Stimulated activated memory B cell treated with anti-CD40 and anti-IgM and Interleukin-4, amounts not matched to agents 10 μg/mL and 1 μg/mL and 100 μg/mL, for 72 hours (primary cell): ENCODE measurements at places on chromosomes 1 and 21.

DNA sequence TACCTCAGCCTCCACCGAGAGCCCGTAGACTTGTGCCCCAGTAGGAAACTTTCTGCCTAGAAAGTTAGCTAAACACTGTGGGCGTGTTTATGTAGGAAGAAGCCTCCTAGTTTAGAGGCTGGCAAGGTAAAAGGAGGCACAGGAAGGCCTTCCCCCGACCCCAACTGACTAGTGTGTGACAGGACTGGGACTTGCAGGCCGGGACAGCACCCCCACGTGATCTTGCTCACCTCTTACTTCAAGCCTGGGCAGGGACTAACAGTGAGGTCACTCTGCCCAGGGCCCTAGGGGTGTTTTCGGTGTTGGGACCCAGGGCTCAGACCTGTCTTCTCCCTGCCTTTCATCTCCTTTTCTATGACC, 392 bp upstream of the TAGLN2 start:
- ATAC-seq: no peak
- peak overlapping the region; percentile 96 for H3K27ac ChIP-seq
- peaks cover 20% of the 10 kb centered on the region for H3K36me3 ChIP-seq
- peak overlapping the region; percentile 95 for H3K4me3 ChIP-seq
- peaks cover 9% of the 10 kb centered on the region for H3K27me3 ChIP-seq

DNA sequence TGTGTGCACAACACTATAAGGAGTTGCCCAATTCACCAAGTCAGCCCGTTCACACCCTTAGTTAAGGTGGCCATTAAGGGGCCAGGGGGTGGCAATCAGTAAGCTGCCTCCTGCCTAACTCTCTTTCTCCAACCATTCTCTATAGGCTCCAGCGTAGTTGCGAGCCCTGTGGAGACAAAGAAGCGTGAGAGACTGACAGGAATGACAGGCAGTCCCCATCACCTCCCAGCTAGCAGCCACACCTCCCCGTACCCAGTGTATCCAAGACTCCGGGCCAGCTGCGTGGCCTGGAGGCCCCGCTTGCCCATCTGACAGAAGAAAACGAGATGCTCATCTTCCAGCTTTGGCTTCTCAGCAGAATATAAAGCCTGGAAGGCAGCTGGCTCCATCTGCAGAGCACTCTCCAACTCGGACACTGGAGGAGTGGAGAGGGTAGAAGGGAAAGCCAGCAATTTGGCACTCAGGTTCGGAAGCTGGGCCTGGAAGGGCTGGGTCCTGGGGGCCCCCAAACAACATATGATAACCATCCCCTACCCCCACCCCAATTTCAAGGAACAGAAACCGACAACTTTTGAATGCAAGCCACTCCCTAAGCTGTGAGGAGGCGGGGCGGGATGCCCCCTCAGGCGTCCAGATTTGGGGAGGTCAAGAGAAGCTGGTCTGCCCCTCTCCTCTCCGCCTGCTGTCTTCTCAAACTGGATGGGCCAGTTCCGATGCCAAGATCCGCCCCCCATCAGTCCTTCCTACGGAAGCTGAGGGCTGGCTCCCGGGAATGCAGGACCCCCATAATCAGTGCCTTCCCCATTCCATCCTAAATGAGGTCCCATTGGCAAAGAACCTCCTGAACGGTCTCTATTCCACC, 872 bp downstream of the TSTD1 start:
- peak overlapping the region; percentile 93 for H3K27ac ChIP-seq
- ATAC-seq: no peak
- H3K4me3 ChIP-seq: peak overlapping the region; percentile 98
- H3K27me3 ChIP-seq: no peaks in the 10 kb centered on the region
- H3K4me1 ChIP-seq: peaks cover 45% of the 10 kb centered on the region

GRCh38 chr21:26769613-26770188, 75.5 kb downstream of the ADAMTS1 start:
- H3K27ac ChIP-seq: no peak overlapping the region
- no peaks in the 10 kb centered on the region for H3K36me3 ChIP-seq
- no peak overlapping the region for H3K4me3 ChIP-seq
- ATAC-seq: no peak
- H3K27me3 ChIP-seq: no peaks in the 10 kb centered on the region
- no peaks in the 10 kb centered on the region for H3K4me1 ChIP-seq

- no peak for ATAC-seq
- no peak overlapping the region for H3K4me3 ChIP-seq
- H3K27ac ChIP-seq: no peak overlapping the region
- H3K4me1 ChIP-seq: no peaks in the 10 kb centered on the region
Observed at GRCh38 chr1:211761400-211761799, 69.2 kb downstream of the LPGAT1 start.

- peaks cover 6% of the 10 kb centered on the region for H3K4me1 ChIP-seq
- no peaks in the 10 kb centered on the region for H3K27me3 ChIP-seq
- no peak overlapping the region for H3K4me3 ChIP-seq
- no peak for ATAC-seq
Observed at GRCh38 chr1:33010932-33011731, 25.6 kb downstream of the AK2 start.

GRCh38 chr1:175597205-175597604, 146.2 kb downstream of the TNR start:
- H3K27ac ChIP-seq: no peak overlapping the region
- H3K4me3 ChIP-seq: no peak overlapping the region
- H3K4me1 ChIP-seq: peaks cover 63% of the 10 kb centered on the region
- H3K36me3 ChIP-seq: no peaks in the 10 kb centered on the region
- ATAC-seq: no peak

- H3K27ac ChIP-seq: no peak overlapping the region
- no peak for ATAC-seq
- H3K36me3 ChIP-seq: peaks cover 74% of the 10 kb centered on the region
- no peak overlapping the region for H3K4me3 ChIP-seq
- no peaks in the 10 kb centered on the region for H3K27me3 ChIP-seq
- no peaks in the 10 kb centered on the region for H3K4me1 ChIP-seq
Observed at GRCh38 chr1:201143726-201144635, 10.3 kb downstream of the TMEM9 start.

GRCh38 chr1:234373959-234374254, 651 bp downstream of the COA6 start:
- ATAC-seq: peak; percentile 55
- peaks cover 50% of the 10 kb centered on the region for H3K4me1 ChIP-seq
- H3K4me3 ChIP-seq: peak overlapping the region; percentile 94
- no peaks in the 10 kb centered on the region for H3K27me3 ChIP-seq
- peaks cover 32% of the 10 kb centered on the region for H3K36me3 ChIP-seq

DNA sequence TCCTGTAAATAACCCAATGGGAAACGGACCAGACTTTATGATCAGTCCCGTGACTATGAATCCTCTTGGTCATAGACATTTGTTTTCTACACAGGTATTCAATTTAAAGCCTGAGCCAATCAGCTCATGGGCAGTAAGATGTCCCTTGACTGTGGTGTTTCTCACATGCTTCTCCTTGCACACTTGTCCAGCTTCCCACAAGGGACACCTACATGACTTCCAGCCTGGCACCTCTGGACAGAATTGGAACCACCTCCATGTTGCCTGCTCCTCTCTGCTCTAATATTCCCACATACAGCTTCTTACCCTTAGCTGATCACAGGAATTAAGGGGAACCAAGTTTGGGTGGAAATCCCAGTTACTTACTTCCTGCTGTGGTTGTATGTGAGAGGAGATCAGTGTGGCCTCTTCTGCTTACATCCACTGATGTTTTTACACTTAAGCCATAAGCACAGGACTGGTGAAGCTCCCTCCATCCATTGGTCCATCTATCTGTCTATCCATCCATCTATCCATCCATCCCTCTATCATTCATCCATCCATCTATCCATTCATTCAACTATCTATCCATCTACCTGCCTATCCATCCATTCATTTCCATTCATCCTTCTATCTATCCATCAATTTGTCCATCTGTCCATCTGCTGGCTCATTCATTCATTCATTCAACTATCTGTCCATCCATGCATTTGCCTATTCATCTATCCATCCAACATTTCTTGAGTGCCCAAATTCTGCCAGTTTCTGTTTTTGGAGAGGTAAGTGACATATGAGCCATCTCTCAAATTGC, 16.4 kb downstream of the RUNX1 start:
- no peak overlapping the region for H3K4me3 ChIP-seq
- no peak for ATAC-seq
- no peak overlapping the region for H3K27ac ChIP-seq
- H3K27me3 ChIP-seq: no peaks in the 10 kb centered on the region
- peaks cover 55% of the 10 kb centered on the region for H3K36me3 ChIP-seq
- peaks cover 84% of the 10 kb centered on the region for H3K4me1 ChIP-seq

- no peak overlapping the region for H3K4me3 ChIP-seq
- peaks cover 3% of the 10 kb centered on the region for H3K36me3 ChIP-seq
- no peak for ATAC-seq
- no peaks in the 10 kb centered on the region for H3K4me1 ChIP-seq
- no peak overlapping the region for H3K27ac ChIP-seq
Observed at GRCh38 chr1:81484284-81484683, 316.4 kb upstream of the ADGRL2 start.

- peak overlapping the region; percentile 96 for H3K27ac ChIP-seq
- no peaks in the 10 kb centered on the region for H3K27me3 ChIP-seq
- no peak for ATAC-seq
Observed at GRCh38 chr1:26544126-26544525, 14.6 kb downstream of the RPS6KA1 start.

- H3K4me1 ChIP-seq: no peaks in the 10 kb centered on the region
- no peak for ATAC-seq
- no peak overlapping the region for H3K27ac ChIP-seq
- H3K27me3 ChIP-seq: peaks cover 38% of the 10 kb centered on the region
- H3K4me3 ChIP-seq: no peak overlapping the region
Observed at GRCh38 chr1:37438037-37438868, 36.1 kb upstream of the ZC3H12A start.

GRCh38 chr1:155030243-155030795, 3.3 kb downstream of the DCST2 start:
- peaks cover 6% of the 10 kb centered on the region for H3K4me1 ChIP-seq
- no peaks in the 10 kb centered on the region for H3K36me3 ChIP-seq
- no peak overlapping the region for H3K27ac ChIP-seq
- no peak for ATAC-seq
- H3K27me3 ChIP-seq: peaks cover 24% of the 10 kb centered on the region

DNA sequence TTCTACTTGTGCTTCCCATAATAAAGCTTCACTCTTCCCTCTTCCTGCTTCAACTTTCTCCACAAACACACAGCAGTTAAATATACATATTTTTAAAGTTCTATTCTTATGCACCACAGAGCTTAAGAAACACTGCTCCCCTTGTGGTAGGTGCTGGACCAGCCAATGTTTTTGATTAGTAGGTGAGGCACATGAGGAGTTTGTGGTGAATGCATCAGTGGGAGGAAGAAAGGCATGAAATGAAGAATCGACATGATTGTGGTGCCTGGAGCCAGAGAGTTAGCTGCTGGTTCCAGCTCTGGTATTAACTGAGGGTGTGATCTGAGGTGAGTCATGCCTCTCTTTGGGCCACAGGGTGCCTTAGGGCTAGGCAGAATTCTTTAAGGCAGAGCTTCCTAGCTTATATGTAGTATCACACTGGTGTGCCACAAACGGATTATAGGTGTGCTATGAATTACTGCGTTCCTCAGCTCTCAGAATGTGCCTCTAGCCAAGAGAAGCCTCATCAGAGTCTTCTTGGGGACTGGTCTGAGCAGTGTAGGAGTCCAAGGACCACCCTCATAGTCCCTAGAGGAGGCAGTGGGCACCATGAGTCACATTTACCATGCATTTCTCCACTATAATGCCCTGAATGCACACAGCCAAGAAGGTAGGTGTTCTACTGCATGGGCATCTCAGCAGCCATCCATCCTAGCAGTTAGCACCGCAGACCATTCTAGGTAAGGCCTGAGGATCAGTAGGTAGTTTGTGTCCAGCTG, 97.4 kb upstream of the SGIP1 start:
- H3K36me3 ChIP-seq: peaks cover 4% of the 10 kb centered on the region
- no peaks in the 10 kb centered on the region for H3K27me3 ChIP-seq
- no peak overlapping the region for H3K4me3 ChIP-seq
- ATAC-seq: peak; percentile 90

DNA sequence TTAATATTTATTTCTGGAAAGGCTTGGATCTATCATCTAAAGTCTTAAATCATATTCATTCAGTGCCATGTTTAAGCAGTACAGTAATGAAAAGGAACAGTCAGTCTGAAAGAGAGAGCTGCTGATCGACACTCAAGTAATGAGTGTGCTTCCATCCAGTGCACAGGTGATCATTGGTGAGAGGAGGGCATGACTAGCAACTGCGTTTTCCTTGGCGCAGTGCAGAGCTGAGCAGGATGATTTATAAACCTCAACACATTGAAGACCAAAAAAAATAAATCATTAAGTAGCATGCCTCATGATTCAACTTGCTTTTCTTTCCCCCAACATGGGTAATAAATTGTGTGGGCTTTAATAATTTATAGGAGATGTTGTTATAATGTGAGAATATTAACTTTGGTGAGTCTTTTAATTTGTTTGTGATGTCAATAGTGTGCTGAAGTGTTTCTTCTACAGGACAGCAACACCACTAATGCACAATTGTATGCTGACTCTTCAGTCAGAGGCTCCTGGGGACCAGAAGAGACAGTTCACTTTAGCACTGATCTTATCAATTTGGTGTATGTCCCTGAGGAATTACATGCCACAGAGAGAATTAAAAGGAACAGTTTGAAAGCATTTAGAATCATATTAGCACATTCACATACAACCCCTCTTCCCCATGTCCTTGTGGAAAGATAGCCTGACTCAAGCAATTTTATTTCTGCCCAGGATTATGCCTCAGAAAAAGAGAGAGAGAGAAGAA, 199.7 kb upstream of the ADGRL2 start:
- no peak overlapping the region for H3K27ac ChIP-seq
- no peaks in the 10 kb centered on the region for H3K27me3 ChIP-seq
- no peaks in the 10 kb centered on the region for H3K4me1 ChIP-seq
- H3K4me3 ChIP-seq: no peak overlapping the region

GRCh38 chr1:161309868-161310267, at the start of gene MPZ:
Gene MPZ, minus strand, starts transcription at chr1:161309968. Its CDS starts 63 bp downstream, at chr1:161309905.
- H3K4me3 ChIP-seq: no peak within 1 kb of the TSS
- no peaks in the 10 kb centered on the region for H3K36me3 ChIP-seq

- ATAC-seq: no peak
- no peaks in the 10 kb centered on the region for H3K4me1 ChIP-seq
- no peak overlapping the region for H3K27ac ChIP-seq
- no peaks in the 10 kb centered on the region for H3K36me3 ChIP-seq
Observed at GRCh38 chr1:214542275-214543199, 8.9 kb downstream of the PTPN14 start.
